NCI-H1092 treated with DMSO at 0.1 percent for 48 hours (cell line): ENCODE measurements at places on chromosomes 3 and 15.

GRCh38 chr3:133575086-133575485 lies 1.6 kb downstream of the CDV3 start:
- no peak for DNase-seq

- DNase-seq = no peak
Measured at GRCh38 chr3:9231471-9231870, 18.0 kb downstream of the SRGAP3 start.

GRCh38 chr3:15708882-15709677 lies 88.7 kb downstream of the ANKRD28 start:
- DNase-seq = no peak

DNA sequence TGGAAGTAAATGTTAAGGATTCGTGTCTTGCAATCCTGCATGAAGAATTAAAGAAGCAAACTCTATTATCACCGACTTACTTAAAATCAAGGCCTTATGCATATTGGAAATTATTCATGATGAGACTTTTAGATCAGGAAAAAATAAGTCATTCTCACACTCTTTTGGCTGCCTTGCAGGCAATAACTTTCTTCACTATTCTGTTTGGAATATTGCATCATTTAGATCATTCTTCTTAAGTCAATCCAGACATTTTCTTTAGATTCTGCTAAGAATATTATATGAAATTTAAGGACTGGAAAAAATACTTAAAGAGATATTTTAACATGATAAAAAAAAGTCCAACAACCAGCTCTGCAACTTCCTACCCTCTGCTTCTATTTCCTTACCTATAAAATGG lies 245.4 kb downstream of the LRRN1 start:
- DNase-seq = no peak

DNA sequence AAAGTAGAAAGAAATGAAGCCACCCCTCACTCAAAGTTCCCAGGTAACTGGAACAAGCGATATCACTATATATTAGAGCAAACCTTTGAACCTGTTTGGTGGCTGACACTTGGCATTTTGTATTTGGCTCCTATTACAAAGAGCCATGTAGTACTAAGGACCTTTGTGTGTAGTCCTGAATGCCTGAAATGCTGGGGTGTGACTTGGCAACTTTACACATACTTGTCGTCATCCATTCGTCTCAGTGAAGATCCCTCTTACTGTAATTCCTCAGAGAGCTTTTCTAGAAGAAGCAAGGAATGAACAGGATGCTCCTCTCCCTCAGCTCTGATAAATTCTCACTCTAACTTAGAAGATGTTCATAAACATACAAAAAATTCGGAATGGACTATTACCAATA lies 216.1 kb upstream of the CDIN1 start:
- DNase-seq = no peak

GRCh38 chr3:155070932-155071387 lies 9.2 kb upstream of the MME start:
- no peak for DNase-seq

DNA sequence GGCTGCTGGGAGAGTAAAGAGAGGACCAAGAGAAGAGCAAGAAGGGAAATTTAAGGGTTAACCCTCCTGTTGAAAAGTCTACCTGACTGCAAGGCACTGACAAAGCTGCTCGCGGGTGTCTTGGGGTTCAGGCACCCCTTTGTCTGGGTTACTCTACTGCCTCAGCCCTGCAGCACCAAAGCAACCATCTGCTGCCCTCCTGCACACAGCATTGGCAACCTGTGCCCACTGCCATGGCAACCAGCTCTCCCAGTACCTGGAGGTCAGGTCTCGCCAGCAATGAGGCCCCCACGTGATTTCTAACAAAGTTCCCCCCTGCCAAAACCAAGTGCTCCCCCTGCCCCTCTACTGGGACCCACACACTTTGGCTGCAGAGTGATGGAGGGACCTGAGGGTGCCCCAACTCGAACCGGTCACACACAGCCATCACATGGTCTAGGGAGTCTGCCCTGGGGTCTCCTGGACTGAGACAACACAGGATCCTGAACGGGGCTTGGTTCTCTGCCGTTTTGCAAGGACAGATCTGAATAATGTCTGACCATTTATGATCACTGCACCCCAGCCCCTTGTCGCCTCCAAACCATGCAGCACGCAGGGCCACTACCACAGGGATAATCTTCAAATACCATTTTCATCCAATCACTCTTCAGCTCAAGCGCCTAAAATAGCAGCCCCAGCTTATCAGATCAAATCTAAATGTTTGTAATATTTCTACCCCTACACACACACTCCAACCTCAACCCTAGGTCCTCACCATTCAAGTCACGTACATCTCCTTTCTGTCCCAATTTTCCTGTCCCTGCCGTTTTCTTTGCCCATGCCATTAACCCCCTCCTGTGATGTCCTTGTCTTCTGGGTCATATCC lies 50.7 kb downstream of the ADCY5 start:
- no peak for DNase-seq

DNA sequence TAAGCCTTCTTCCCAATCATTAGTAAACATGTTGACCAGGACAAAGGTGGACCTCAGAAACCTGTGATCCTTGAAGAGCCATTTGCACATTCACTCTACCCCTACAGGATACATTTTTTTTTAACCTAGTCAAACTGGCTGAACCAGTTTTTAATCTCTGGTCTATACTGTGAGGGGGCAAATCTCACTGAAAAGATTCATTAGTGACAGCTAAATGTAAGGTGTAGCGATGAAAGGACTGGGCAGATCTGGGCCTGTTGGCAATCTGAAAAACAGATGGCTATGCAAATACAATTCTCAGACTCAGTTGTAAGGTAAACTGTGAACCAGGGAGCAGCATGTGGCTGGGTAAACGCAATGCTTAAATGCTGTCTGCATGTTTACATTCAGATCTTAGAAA lies 75.6 kb upstream of the SNTN start:
- DNase-seq = no peak

- DNase-seq = no peak
Measured at GRCh38 chr3:81005992-81006391, 755.5 kb downstream of the GBE1 start.

- no peak for DNase-seq
Measured at GRCh38 chr15:68435966-68436365, 4.0 kb upstream of the ITGA11 start.

- no peak for DNase-seq
Measured at GRCh38 chr3:16370872-16371740, 106.1 kb downstream of the OXNAD1 start.

- DNase-seq = no peak
Measured at GRCh38 chr3:116150655-116151167, 294.6 kb downstream of the LSAMP start.

DNA sequence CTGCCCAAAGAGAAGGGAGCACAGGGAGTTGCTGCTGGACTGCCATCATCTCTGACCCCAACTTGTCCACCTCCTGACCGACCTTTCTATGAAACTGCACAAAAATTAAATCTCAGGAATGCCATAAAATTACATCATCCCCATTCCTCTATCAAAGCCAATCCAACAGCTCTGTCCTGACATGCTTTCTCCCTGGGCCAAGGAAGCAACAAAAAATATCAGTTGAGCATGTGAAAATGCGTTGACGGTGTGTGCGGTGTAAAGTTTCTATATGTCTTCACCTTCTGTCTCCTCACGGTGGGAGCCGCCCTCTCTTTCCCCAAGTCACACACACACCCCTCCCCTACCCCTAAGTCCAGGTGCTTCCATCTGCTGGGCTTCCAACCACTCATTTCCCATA lies 3.6 kb upstream of the ZNF774 start:
- no peak for DNase-seq

DNA sequence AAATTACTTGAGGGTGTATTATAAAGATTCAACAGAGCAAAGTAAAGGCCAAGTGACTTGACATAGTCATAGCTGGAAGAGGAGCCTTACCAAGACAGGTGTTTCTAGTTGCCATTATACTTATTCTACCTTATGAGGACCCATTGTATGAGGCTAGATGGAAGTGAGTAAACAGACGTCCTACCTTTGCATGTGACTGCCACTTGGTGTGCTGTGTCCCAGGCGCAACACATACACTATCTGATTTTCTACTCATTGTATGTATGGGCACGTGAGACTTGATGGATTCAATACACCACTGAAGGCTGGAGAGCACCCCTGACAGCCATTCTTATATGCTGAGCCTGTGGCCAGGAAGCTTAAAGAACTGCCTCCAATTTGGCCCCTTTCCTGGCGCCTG lies 40.5 kb downstream of the BOC start:
- DNase-seq = no peak

GRCh38 chr3:6753536-6753935 lies 107.4 kb upstream of the GRM7 start:
- DNase-seq = no peak

DNA sequence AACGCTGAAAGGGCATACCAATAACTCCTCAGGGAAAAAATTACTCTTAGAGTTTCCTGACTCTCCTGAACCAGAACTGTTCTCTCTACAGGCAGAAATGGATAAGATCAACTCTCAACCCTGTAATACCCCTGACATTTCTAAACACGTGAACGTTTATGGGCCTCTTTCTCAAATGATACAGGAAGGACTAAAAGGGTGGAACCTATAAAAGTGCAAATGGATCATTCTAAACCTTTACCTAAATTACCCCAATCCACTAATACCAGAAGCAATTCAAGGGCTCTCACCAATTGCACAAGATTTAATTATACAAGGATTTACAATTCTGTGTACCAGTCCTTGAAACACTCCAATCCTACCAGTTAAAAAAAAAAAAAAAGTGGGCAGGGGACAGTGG lies 98.0 kb upstream of the FAM174B start:
- DNase-seq = no peak

GRCh38 chr3:125024817-125025216 lies 31.0 kb downstream of the HEG1 start:
- DNase-seq = peak; percentile 15

- no peak for DNase-seq
Measured at GRCh38 chr3:38757721-38758120, 58.3 kb downstream of the SCN10A start.

GRCh38 chr3:187215460-187215859 lies 18.2 kb downstream of the RTP1 start:
- no peak for DNase-seq

- DNase-seq = no peak
Measured at GRCh38 chr15:68581725-68582124, 2.9 kb downstream of the CORO2B start.

- DNase-seq = no peak
Measured at GRCh38 chr3:99895703-99896441, 78.2 kb downstream of the CMSS1 start.

DNA sequence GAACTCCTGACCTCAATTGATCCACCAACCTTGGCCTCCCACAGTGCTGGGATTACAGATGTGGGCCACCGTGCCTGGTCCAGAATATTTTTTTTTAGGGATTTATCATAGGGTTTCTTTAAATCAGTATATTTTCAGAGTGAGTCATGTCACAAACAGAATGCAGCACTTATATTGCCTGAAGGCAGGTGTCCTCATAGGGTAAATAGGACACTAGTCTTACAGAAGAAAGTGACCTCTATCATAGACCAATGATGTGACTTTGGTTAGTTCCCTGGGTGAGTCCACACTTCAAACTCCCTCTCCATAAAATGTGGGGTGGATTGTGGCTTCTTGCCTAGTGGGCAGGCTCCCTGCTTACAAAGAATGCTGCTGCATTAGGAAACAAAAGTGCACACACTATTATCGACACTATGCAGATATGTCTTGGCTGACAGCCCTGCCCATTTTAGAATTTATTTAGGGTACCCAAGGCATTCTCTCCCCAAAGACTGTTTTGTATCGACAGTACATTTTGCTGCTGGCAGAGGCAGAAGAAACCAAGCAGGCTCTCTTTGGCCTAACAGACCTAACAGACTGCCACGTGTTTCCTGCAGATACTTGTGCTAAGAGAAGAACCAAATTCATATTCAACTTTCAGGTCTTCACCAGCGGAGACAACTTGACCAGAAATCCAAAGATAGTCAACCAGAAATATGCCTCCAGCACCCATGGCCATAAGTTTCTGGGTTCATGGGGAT lies 125.0 kb downstream of the MOBP start:
- no peak for DNase-seq

DNA sequence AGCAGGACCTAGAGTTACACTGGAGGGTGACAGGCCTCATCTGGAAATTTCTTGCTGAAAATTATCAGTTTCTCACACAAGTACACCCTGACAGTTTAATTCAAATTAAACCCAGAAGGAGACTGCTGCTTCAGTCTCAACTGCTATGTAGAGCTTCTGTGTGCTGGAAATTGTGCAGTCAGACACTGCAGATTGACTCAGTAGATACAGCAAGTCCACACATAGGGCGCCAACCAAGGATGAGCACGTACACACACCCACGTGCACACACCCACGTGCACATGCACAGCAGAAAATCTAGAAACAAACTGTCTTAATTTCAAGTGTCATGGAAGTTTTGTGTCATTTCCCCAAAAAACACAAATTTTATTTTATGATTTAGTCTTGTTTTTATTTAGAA lies 192.9 kb downstream of the PDE8A start:
- no peak for DNase-seq

- no peak for DNase-seq
Measured at GRCh38 chr3:147755310-147755709, 346.1 kb downstream of the ZIC1 start.

DNA sequence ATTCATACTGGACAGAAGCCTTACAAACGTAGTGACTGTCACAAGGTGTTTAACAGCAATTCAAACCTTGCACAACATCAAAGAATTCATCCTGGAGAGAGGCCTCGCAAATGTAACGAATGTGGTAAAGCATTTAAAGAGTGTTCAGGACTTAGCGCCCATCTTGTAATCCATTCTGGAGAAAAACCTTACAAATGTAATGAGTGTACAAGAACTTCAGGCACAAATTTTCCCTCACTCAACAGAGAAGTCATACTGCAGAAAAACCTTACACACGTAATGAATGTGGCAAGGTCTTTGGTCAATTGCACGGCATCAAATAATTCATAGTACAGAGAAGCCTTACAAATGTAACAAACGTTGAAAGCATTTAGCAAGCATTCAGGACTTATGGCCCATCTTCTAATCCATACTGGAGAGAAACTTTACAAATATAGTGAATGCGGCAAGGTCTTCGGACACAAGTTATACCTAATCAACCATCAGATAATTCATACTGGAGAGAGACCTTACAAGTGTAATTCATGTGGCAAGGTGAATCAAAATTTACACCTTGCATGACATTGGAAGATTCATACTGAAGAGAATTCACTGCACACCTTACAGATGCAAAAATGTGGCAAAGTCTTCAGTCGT lies 27.5 kb downstream of the SPCS1 start:
- DNase-seq = no peak

DNA sequence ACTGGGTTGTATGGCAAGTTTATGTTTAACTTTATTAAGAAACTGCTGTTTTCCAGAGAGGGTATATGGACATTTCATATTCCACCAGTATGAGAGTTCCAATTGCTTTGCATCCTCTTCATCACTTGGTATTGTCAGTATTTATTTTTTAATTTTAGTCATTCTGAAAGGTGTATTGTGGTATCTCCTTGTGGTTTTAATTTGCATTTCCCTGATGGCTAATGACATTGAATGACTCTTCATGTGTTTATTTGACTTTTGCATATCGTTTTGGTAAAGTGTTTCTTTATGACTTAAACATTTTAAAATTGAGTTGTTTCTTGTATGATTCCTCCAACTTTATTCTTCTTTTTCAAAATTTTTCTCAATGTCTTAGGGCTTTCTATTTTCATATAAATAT lies 44.4 kb downstream of the IL1RAP start:
- no peak for DNase-seq
